ENCODE measurements at places on chromosomes 4 and X. TPM values are rescaled to one million over a fixed set of nuclear protein-coding genes. Genes with fewer than 3 reads are reported as not detected.
A peak's percentile ranks its signal among the peaks of the same experiment; 100 is the strongest.

DNA sequence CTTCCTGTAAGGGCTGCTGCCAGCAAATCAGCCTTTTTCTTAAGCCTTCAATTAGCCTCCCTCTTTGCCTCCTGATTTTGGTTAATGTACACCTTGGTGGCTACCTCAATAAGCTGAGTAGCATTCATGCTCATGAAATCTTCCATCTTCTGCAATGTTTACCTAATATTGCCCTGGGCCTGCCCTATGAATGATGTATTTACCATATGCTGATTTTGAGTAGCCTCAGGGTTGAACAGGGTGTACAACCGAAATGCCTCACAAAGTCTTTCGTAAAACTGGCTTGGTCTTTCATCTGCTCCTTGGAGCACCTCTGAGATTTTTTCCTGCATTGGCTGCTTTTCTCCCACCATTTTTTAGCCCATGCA is 29.8 kb downstream of the SULT1E1 start:
- peak; percentile 79 for ATAC-seq

- ATAC-seq = no peak
Measured at GRCh38 chrX:2650865-2651264, 40.2 kb upstream of the CD99 start.

DNA sequence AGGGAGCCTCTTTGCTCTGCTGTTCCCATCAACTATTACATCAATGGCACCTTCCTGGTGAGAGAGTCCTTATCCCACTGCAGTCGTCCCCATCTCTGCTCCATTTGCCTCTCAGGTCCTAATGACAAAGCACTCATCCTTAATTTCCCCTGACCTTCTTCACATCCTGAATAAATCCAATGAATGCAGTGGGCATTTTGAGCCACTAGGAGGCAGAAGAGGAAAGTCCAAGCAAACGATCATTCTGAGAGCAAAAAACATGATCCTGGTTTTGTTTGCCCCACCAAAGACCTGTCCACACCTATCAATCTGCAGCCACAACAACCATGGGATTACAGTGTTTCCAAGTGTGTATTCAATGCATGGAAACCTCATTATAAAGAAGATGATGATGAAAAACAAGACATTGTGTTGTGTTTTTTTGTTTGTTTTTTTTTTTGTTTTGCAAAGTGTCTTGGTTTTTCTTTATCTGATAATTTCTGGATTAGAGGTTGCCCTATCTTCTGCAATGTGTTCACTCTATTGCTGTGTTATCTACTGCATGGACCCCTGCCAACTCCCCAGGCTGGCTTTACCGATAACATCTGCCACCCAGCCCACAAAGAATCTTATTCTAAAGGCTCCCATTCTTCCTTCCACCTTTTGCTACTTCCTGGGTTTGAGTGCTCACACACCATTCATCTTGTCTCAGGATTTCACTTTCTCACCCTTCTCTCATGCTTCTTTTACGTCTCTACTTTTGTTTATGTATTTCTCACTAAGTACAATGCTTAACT is 207.2 kb downstream of the NLGN4X start:
- no peak for ATAC-seq

- ATAC-seq = no peak
Measured at GRCh38 chr4:98352396-98352795, 91.2 kb downstream of the RAP1GDS1 start.

DNA sequence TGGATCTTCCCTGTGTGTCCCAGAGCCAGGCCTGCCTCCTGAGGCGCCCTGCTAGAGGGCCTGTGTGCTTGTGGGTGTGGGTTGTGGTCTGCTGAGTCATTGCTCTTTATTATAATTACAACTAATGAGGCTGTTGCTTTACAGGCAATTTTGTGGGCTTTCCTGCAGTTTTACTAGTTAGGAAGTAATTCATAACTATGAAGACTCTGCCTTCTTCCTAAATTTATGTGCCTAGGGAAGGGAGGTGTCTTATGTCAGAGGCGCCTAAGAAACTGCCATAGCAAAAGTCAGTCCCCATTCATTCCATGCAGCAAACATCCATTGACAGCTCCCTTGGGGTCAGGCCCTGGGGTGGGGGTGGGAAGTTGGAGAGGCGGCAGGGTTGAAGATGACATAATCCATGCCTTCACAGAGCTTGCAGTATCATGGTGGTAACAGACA is 359.2 kb downstream of the IDS start:
- ATAC-seq = peak; percentile 73

DNA sequence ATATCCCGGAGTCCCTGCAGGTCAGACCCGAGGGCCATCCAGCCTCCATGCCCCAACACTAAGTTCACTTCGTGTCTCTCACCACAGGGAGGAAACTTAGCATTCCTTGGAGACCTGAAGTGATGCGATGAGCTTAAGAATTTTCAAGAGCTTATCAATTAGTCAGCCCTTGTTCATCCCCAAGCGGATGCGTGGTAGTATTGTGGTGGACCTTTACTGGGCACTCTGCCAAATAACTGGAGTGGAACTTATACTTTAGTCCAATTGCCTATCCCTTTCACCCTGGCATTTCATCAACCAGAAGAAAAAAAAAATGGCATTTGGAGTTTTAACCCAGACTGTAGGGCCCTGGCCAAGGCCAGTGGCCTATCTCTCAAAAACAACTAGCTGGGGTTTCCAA is 137.1 kb downstream of the RELL1 start:
- ATAC-seq = no peak

GRCh38 chr4:78693777-78694456 is 82.2 kb upstream of the BMP2K start:
- ATAC-seq = no peak

GRCh38 chr4:94626942-94627341 is 130.8 kb upstream of the BMPR1B start:
- ATAC-seq = no peak

- no peak for ATAC-seq
Measured at GRCh38 chr4:162164906-162165510, 1.2 kb upstream of the FSTL5 start.

DNA sequence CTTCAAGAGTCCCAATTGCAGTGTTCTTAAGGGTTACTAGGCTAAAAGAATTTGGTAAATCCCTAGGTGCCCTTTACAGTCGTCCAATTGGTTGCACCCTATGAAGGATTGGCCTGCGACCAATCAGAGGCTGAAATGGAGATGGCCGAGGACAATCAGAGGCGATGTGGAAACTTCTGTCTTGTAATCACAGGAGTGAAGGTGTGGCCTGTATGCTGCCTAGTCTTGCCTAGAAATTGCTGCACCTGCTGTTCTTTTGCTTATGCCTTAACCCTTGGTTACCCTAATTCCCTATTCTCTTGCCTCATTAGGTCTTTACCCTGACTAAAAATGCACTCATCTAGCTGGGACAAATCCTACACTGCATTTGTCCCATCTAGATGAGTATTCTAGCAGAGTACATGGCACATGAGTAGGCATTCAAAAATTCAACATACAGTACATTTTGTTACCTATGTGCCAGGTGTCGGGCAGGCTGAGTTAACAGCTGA is 1.0 kb upstream of the DCK start:
- ATAC-seq = no peak

DNA sequence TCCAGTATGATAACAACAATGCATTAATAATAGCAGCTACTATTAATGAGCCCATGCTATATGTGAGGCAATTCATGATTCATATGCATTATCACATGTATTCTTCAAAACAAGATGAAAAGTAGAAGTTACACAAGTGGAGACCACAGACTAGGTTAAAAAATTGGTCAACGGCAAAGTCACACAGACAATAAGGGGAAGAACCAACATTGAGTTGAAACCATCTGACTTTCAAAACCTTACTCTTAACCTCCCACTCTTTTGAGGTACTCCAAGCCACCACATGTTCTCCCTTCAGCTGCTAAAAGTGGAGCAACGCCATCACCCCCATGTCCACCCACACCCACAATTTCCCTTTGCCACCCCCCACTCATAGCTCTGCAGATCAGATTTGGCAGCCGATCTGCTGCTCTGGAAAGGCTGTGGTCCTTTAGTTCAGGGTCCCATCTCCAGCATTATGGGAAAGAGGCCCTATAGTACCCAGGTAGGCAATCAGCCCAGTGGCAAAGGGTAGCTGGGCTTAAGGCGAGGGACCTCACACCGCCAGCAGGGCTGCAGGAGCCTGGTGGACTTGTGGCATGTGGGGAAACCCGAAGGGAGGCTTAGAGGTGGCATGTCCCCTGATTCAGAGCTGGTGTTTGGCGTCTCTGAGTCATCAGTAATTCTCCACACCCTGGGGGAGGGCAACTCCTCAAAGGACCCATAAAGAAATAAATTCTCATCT is 33.5 kb upstream of the CYBB start:
- ATAC-seq = no peak

- no peak for ATAC-seq
Measured at GRCh38 chr4:5192271-5192670, 141.0 kb downstream of the STK32B start.

- ATAC-seq = no peak
Measured at GRCh38 chr4:8041868-8042267, 102.2 kb upstream of the AFAP1 start.

GRCh38 chr4:1583051-1583785 is 100.9 kb downstream of the FAM53A start:
- no peak for ATAC-seq

- ATAC-seq = no peak
Measured at GRCh38 chr4:151993521-151993920, 232.7 kb upstream of the GATB start.

DNA sequence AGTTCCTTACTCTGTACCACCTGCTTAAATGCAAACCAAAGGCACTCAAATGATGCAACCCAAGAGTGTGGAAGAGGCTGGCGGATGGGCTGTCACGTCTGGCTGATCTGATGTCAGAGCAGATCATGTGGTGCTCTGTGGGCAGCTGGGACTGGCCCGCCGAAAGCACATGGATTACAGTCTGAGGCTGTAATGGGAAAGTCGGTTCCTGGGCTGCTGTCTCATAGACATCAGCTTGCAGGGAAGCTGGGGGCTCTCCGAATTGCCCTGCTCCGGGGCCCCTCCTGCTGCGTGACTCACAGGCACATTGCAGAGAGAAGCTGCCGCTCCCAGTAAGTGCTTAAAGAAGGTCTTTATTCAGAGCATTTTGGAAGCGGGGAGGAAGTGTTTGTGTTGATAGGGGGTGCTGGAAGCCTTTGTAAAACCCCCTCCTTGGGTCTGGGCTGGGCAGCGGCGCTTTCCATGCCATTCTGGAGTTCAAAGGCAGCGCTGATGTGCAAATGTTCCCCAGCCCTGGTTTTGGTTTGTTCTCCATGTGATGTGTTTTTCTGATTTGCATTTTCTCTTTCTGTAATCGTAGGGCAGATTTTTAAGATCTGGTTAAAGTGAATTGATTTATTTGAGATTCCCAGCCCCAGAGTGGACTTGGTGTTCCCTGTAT is 181.1 kb downstream of the LARP7 start:
- peak; percentile 98 for ATAC-seq

DNA sequence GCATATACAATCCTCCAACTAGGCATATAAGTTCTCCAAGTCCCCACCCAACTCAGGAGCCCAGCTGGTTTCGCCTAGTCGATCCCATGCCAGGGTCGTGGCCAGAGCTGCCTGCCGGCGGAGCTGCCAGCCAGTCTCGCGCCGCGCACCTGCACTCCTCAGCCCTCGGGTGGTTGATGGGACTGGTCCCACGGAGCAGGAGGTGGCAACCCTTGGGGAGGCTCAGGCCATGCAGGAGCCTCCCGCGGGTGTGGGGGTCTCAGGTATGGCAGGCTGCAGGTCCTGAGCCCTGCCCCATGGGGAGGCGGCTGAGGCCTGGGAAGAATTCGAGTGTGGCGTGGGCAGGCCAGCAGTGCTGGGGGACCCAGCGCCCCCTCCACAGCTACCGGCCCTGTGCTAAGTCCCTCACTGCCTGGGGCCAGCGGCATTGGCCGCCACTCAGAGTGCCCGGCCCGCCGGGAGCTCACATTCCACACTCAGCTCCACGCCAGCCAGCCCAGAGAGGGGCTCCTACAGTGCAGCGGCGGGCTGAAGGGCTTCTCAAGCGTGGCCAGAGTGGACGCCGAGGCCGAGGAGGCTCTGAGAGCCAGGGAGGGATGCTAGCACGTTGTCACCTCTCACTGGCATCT is 1086.4 kb upstream of the PCDH10 start:
- ATAC-seq = no peak

GRCh38 chrX:150833454-150834056 is 64.9 kb downstream of the CD99L2 start:
- no peak for ATAC-seq

DNA sequence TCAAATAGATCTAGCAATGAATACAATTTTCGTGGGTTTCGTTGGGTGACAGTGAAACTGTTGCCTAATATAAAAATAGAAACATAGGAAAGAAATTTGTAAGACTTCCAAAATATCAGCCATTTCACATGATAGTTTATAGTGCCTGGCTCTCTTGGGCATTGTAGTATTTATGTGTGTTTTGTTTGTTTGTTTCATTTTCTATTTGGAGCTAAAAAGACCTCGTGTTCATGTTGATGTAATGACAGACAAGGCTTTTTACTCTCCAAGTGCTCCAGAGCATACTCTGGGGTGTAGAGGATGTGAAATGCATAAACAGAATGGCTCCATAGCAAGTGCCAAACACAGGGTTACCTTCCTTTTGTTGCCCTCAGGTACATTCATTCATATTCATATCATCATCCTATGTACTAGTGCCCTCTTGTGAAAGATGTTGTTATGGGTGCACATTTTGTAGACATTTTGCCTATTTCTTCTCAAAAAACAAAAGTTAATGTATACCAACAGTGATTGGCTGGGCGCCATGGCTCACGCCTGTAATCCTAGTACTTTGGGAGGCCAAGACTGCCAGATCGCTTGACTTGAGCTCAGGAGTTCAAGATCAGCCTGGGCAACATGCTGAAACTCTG is 100.7 kb upstream of the AMOT start:
- ATAC-seq = no peak

DNA sequence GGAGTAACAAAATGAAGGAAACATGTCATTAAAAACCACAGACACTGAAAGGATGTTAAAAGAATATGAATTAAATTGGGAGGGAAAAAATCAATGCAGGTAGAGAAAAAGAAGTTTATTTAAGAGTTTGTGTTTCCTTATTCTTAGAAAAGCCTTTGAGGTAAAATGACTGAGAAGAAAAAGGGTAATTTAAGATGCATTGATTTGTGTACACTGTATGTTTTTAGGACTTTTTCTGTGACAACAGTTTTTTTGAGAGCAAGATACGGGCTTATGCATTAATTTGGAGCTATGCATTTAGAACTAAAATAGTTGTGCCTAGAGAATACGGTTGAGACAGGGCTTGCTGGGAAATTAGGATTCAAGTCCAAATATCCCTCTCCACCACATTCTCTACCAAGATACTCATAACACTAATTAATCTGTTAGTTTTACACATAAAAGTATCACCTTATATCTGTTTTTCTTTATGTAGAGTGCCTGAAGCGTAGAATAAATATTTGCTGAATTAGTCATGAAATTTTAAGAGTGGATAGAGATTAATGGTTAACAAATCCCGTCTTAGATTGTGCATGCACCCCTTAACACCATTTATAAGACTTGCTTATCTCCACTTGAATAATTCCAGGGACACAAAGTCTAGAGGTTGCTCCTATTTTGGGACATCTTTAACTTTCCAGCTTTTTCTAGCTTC is 232.5 kb downstream of the PCDH7 start:
- ATAC-seq = no peak

GRCh38 chr4:48141048-48141447 is 7.0 kb upstream of the TXK start:
- ATAC-seq = peak; percentile 58

MAGEB3 gene
- total RNA-seq = not detected

SPATA4 gene
- total RNA-seq = 1.4 TPM

BMP3 gene
- total RNA-seq = 32.7 TPM

AFP gene
- total RNA-seq = 3.4 TPM

PNCK gene
- total RNA-seq = 27.3 TPM

CWH43 gene
- not detected for total RNA-seq

NUDT11 gene
- 41.6 TPM for total RNA-seq

BST1 gene
- total RNA-seq = 0.87 TPM

CLDN2 gene
- total RNA-seq = 0.41 TPM

ITM2A gene
- not detected for total RNA-seq

LONRF3 gene
- 3.6 TPM for total RNA-seq

All from motor neuron (in vitro differentiated cells).